Inflammatory macrophage (primary cell): ENCODE measurements at places on chromosomes 7 and 10.

DNA sequence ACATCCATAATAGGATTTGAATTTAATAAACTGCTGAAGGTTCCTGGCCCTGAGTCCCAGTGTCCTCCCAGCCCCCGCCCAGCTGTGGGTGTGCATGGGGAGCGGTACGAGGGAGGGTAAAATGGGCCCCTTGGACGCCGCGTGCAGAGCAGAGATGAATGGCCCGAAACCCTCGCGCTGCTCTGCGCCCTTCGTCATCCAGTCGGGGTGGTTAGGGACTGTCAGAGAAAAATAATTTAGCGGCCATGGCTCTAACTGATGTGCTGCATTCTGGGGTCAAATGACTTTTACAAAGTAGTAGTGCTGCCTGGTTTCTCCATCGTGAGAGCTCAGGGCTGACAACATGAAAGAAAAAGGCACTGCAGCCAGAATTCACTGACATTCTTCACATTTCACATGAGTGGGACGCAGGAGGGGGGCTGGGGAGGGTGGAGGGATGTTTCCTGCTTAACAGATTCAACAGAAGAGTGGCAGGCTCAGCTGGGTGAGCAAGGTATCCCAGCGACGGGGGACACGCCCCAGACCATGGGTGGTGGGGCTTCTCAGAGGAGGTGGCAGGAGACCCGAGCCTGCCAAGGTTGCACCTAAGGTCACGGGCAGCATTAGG, 304.5 kb downstream of the WDR37 start:
- DNase-seq: no peak

- no peak for DNase-seq
These were observed 8.3 kb upstream of the ABCB5 start for GRCh38 chr7:20607216-20607615.

- no peak for DNase-seq
These were observed 14.2 kb upstream of the FRMPD2 start for GRCh38 chr10:48288661-48289060.

DNA sequence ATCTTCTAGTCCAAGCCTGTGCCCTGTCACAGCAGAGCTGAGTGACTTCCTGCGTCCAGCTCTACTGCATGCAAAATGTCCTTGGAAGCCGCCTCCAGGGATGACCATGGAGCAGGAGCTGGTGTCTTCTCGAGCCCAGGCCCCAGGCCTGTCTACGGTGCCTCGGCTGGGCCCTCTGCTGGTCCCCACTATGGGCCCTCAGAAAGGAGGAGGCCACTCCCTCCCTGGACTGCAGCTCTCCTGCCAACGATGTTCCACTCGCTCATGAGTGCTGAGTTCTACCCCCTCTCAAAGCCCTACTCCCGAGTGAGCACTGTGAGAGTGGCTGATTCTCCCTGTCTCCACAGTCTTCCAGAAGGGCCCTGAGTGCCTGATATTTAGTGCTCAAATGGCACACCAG, 504.9 kb downstream of the PTPRN2 start:
- no peak for DNase-seq

- no peak for DNase-seq
These were observed 62.7 kb upstream of the VIPR2 start for GRCh38 chr7:159207393-159207792.

- DNase-seq: no peak
These were observed 886.1 kb downstream of the SORCS1 start for GRCh38 chr10:106278383-106278782.

DNA sequence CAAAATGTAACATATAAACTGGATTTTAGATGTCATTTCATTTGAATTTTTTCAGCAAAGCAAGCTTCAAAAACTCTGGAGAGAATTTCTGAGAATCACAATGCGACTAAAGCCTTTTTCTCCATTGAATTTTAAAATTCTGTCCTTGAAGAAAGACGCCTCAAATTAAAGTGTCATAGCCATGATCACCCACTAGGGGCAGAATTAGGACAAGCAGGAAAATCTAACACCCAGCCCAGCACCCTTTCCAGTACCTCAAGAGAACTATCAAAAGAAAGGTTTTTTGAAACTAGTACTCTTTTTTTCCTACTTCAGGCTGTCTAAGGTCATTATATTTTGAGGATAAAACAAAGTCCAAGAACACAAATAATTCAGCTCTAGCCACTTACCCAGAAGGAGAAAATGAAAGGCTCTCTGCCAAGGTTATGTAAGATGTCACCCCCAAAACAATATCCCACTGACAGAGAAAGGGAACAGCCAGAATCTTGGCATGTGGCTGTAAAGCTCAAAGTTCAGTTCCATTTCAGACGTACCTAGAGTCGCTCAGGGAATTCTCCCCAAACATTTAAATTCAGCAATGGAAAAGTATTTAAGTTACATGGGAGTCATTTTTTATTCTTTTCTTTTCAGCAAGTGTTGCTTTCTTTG, 299.4 kb downstream of the SNX13 start:
- peak; percentile 40 for DNase-seq

GRCh38 chr10:13056456-13057077, 43.4 kb upstream of the OPTN start:
- no peak for DNase-seq

GRCh38 chr10:98357194-98357822, 57.7 kb downstream of the PYROXD2 start:
- DNase-seq: no peak

GRCh38 chr7:3028758-3029093, 14.9 kb downstream of the CARD11 start:
- DNase-seq: no peak

DNA sequence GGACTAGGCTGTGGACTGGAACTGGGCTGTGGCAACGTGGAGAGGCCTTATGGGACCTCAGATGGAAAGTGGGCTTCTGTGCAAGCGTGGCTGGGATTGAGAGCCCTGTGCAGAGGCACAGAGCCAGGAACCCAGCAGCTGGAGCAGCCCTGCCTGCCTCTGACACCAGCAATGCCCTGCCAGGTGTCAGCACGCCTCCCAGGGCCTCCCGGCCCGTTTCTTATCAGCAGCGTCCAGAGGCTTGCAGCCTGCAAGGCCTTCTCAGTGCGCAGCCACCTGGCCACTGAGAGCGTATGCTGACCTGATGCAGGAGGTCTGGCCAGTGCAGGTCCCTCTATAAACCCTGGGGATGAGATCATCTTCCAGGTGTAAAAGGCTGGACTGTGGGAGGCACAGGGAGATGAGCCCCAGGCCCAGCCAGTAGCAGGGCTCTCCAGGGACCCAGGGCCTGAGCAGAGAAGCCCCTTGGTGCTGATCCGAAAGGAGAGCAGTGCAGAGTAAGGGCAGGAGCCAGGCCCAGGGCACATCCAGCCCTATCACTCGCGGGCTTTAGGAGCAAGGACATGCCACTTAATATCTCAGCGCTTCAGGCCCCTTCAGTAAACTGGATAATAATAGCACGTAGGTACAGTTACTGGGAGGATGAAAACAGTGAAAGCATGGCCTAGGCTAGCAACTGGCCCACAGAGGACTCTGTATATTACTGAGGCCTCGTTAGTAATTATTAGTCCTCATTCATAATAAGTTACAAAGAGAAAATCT, 38.8 kb upstream of the ANTXRL start:
- DNase-seq: no peak

DNA sequence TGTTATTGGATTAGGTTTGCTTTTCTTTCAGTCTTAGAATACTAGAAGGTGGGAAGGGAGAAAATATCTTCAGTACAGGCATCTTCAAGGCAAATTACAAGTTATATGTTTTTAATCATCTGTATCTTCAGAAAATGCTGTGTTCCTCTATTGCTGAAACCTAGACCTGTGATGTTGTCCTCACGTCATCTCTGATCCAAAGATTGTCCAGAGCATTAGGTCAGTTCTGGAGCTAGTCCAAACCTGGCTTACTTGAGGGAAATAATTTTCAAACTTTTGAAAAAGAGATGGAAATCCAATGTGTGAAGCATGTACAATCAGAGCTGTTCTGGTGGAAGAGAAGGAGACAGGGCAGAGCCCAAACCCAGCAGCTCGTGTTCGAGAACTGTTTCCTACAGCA, 217.3 kb downstream of the ZEB1 start:
- DNase-seq: no peak

DNA sequence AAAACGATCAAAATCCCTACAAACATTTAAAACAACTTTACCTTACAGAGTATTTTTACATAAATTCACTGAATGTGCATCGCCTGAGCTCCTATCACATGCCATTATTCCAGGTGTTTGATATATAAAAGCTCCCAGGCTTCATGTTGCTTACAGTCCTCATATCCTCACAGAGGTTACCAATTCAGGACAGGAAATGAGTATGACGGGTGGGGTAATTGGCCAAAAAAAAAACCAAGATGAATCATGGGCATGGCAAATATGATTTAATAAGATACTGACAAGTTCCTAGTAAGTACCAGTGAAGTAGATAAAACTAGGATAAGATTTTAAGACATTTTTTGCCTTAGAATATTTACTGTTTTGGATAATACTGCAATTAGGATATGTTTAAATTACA, 135.8 kb downstream of the KMT2E start:
- DNase-seq: no peak

DNA sequence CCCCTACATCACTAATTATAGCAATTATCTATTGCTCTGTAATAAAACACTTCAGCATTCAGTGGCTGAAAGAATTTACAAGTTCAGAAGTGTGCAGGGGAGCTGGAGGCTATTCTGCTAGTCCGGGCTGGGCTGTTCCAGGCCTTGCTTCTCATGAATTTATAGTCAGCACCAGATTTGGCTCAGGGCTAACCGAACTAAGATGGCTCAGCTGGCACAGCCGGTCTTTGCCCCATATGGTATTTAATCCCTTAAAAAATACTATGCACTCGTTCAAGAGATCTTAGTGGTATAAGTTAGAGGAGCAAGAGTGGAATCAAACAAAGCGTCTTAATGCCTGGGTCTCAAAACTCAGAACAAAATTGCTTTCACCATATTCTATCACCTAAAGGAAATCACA, 932.9 kb downstream of the XPNPEP1 start:
- DNase-seq: no peak
